ENCODE measurements at places on chromosomes 7 and 10. TPM values are rescaled to one million over a fixed set of nuclear protein-coding genes. Genes with fewer than 3 reads are reported as not detected.

The PKD2L1 gene
- total RNA-seq, result not detected

The HMX3 gene
- total RNA-seq, result not detected

The TNS3 gene
- 67.3 TPM for total RNA-seq

The DNAJC12 gene
- total RNA-seq, result 6.2 TPM

The SH2D4B gene
- total RNA-seq, result not detected

The HHEX gene
- 0.36 TPM for total RNA-seq

The CHAT gene
- total RNA-seq, result not detected

The HOGA1 gene
- total RNA-seq, result 2.7 TPM

The GRM3 gene
- total RNA-seq, result not detected

GRCh38 chr7:33905389-33906032 is at the start of gene BMPER:
BMPER (plus strand) TSS chr7:33905539; CDS start chr7:33905614, 75 bp downstream.
- DNase-seq, result peak; percentile 91

GRCh38 chr7:113217314-113217713 is 99.0 kb upstream of the SMIM30 start:
- DNase-seq, result no peak

GRCh38 chr7:88268858-88269257 is 37.8 kb downstream of the STEAP4 start:
- DNase-seq, result no peak

- DNase-seq, result no peak
Measured at GRCh38 chr10:66244953-66245352, 680.9 kb upstream of the LRRTM3 start.

GRCh38 chr7:151128144-151128543 is 39.4 kb downstream of the GBX1 start:
- DNase-seq, result peak; percentile 84

GRCh38 chr7:103686064-103686463 is 240.1 kb upstream of the SLC26A5 start:
- DNase-seq, result no peak

GRCh38 chr10:46233181-46233580 is 53.6 kb upstream of the ANTXRL start:
- no peak for DNase-seq

- DNase-seq, result no peak
Measured at GRCh38 chr10:63670291-63670898, 149.2 kb downstream of the REEP3 start.

- no peak for DNase-seq
Measured at GRCh38 chr10:5744849-5745248, 60.2 kb downstream of the TASOR2 start.

DNA sequence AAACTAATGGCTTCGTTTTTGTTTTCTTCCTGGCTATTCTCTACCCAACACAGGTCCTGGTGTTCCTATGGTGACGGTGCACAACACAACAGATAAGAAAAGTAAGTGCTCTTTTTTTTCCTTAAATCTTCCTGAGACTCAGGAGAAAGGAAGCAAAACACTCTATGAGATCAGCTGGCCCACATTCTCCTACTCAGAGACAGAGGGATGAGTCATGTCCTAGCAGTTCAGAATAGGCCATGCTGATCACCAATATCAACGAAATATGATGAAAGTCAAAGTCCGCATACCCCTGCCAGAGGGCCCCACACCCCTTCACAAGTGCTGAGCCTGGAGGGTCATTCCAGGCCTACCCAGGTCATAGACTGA is 149.2 kb downstream of the PAXIP1 start:
- DNase-seq, result no peak

- DNase-seq, result peak; percentile 86
Measured at GRCh38 chr10:70910486-70911341, 22.3 kb upstream of the PCBD1 start.

DNA sequence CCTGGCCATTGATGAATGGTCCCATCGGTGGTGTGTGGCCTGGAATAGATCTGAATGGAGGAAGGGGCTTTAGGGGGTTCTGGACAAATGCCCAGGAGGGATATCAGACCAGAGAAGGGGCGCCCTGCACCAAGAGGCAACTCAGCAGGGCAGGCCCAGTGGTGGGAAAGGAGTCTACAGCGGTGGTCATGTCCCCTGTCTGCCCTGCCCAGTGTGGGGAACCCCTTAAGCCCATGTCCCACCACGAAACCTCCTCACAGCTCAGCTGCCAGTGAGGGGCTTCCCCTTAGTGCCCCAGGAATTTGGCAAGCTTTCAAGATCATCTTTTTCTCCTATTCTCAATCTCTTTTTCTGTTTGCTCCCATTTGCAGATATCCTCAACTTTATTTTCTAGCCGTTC is 14.1 kb upstream of the CCSER2 start:
- DNase-seq, result no peak

- DNase-seq, result peak; percentile 72
Measured at GRCh38 chr10:71290331-71290730, 28.7 kb upstream of the SLC29A3 start.

GRCh38 chr7:75028299-75028698 is 45.3 kb downstream of the RCC1L start:
- DNase-seq, result peak; percentile 69

DNA sequence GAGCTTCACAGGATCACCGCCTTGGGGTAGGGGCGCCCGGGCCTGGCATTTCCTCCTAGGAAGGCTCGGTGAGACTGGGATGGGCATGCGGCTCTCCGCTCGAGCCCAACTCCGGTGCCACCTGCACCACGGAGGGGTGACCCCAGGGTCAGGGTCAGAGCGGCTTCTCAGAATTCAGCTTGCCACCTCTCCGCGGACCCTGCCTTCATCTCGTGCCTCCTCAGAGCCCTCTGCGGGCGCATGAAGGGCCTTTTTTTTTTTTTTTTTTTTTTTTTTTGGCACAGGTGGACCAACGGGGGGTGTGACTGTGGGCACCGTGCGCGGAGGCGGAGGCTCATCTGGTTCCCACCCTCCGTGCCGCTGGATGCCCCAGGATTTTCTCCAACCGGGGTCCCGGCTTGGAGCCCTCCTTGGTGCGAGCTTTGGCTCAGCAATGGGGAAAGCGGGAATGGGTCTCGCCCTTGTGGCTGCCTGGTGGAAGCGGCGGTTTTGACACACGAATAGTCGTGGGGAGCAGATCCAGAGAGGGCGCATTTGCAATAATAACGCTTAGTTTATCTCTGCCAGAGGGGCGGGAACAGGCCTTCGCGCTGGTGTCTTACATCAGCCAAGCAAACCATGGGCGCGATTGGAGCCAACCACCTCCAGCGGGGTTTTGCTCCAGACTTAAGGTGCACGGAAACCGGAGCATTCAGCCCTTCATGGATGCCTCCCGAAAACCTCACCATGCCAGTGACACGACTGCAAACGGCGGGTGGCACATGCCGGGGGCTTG is 5.0 kb upstream of the TNRC18 start:
- peak; percentile 93 for DNase-seq

DNA sequence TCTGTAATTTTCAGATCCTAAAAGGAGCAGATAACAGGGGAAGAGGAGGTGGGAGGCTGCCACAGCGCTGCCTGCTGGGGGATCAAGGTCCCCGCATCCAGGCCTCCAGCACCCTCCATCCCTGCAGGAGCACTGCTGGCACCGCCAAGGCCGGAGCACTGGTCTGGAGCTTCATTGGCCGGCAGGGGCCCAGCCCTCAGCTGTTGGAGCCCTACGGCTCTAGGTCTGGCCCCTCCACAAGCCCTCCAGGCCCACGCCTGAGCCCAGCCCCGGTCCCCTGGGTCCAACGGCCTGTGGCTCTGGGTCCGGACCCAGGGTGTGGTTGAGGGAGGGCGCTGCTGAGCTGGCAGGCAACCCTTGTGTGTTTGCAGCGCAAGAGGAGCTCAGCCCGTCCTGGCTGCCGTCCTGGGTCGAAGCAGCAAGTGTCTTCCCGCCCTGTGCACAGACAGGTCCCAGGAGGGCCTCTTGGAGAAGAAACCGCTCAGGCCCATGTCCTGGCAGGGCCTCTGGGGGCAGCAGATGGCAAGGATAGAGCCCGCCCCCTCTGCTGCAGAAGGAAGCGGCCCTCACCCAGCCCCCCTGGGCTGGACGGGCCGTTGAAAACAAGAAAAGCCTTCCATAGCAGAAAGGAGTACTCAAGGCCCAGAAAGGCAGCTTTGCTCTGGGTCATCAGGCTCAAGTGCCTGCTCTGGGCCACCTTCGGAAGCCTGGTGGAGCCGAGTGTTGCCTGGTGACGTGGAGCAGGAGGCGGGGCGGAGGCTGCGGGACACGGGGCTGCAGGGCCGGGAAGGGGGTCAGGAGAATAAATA is 54.3 kb upstream of the TNRC18 start:
- DNase-seq, result peak; percentile 91

- DNase-seq, result no peak
Measured at GRCh38 chr10:28431139-28431538, 101.8 kb upstream of the WAC start.

GRCh38 chr10:20971901-20972300 is 74.8 kb upstream of the NEBL start:
- no peak for DNase-seq

- peak; percentile 21 for DNase-seq
Measured at GRCh38 chr10:44955413-44956070, 4.1 kb upstream of the RASSF4 start.

DNA sequence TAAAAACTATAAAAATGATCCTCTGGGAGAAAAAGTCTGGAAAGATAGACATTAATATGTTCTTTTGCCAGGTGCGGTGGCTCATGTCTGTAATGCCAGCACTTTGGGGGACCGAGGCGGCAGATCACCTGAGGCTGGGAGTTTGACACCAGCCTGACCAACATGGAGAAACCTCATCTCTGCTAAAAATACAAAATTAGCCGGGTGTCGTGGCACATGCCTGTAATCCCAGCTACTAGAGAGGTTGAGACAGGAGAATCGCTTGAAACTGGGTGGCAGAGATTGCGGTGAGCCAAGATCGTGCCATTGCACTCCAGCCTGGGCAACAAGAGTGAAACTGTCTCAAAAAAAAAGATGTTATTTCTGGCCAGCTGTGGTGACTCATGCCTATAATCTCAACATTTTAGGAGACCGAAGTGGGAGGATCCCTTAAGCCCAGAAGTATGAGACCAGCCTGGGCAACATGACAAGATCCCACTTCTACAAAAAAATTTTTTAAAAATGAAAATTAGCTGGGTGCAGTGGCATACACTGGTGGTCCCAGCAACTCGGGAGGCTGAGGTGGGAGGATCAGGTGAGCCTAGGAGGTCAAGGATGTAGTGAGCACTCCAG is 101.9 kb upstream of the LRRN3 start:
- DNase-seq, result no peak
